Neural crest cell (in vitro differentiated cells): ENCODE measurements at places on chromosomes 13 and 19.
A peak's percentile ranks its signal among the peaks of the same experiment; 100 is the strongest.

- peaks cover 46% of the 10 kb centered on the region for H3K4me1 ChIP-seq
- H3K36me3 ChIP-seq = peaks cover 9% of the 10 kb centered on the region
- no peak for DNase-seq
Measured at GRCh38 chr19:39145180-39145953, 19.8 kb downstream of the PAK4 start.

DNA sequence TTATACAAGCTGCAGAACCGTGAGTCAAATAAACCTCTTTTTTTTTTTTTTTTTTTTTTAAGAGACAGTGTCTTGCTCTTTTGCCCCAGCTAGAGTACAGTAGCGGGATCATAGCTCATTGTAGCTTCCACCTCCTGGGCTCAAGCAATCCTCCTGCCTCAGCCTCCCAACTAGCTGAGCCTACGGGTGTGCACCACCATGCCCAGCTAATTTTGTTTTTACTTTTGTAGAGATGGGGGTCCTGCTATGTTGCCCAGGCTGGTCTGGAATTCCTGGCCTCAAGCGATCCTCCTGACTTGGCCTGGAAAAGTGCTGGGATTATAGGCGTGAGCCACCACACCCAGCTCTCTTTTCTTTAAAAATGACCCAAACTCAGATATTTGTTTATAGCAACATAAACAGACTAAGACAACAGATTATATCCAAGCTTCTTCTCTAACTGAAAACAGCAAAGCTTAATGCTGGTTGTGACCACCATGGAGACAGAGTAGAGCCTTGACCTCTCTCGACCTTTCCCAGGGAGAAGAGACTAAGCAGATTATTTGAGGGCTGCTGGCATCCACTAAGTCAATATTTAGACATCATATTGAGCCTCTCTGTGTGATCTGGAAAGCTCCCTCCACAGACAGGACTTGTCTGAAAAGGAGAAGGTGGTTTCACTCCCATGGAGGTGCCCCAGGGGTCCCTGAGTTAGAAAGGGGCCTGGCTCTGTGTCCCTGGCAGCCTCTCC, 150.0 kb downstream of the KCTD15 start:
- no peaks in the 10 kb centered on the region for H3K36me3 ChIP-seq
- no peak overlapping the region for H3K27ac ChIP-seq
- DNase-seq = no peak
- no peaks in the 10 kb centered on the region for H3K4me1 ChIP-seq
- no peak overlapping the region for H3K4me3 ChIP-seq

DNA sequence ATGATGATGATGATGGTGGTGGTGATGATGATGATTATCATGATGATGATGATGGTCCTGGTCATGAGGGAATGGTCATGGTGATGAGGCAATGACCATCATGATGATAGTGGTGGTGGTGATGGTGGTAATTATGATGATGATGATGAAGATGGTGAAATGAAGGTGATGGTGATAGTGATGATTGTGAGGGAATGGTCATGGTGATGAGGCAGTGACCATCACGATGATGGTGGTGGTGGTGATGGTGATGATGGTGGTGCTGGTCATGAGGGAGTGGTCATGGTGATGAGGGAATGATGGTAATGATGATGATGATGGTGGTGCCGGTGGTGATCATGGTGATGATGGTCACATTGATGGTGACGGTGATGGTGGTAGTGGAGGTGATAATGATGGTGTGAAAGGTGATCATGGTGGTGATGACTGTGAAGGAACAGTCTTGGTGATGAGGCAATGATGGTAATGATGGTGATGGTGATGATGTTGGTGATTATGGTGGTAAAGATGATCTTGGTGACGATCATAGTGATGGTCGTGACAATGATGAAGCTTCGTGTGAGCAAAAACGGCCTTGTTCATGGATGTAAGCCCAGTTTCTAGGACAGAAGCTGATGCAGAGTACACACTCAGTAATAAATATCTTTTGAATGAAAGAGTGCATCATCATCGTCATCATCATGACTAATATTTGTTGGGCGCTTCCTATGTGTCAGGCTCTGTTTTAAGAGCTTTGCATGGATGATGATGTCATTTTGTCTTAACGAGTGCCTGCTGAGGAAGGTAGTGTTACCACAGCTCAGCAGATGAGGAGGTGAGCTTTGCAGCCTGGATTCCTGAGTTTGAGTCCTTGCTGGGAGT, 17.3 kb downstream of the SBK2 start:
- H3K4me3 ChIP-seq = no peak overlapping the region
- no peaks in the 10 kb centered on the region for H3K4me1 ChIP-seq
- H3K27ac ChIP-seq = no peak overlapping the region
- no peaks in the 10 kb centered on the region for H3K36me3 ChIP-seq
- peaks cover 5% of the 10 kb centered on the region for H3K27me3 ChIP-seq
- no peak for DNase-seq

- no peak overlapping the region for H3K27ac ChIP-seq
- H3K36me3 ChIP-seq = no peaks in the 10 kb centered on the region
- H3K27me3 ChIP-seq = peaks cover 69% of the 10 kb centered on the region
- DNase-seq = no peak
- H3K4me3 ChIP-seq = peak overlapping the region; percentile 32
- peaks cover 14% of the 10 kb centered on the region for H3K4me1 ChIP-seq
Measured at GRCh38 chr19:41930322-41930722, 2.1 kb upstream of the ERFL start.

- H3K27me3 ChIP-seq = no peaks in the 10 kb centered on the region
- no peak overlapping the region for H3K27ac ChIP-seq
- H3K4me1 ChIP-seq = no peaks in the 10 kb centered on the region
- DNase-seq = no peak
Measured at GRCh38 chr13:63274772-63275171, 1859.1 kb upstream of the PCDH20 start.

GRCh38 chr13:27171244-27171826, at the start of gene USP12:
Gene USP12, minus strand, starts transcription at chr13:27171811. Its CDS starts 172 bp downstream, at chr13:27171639.
- peak within 1 kb of the TSS; percentile 46 for H3K27ac ChIP-seq
- no peaks in the 10 kb centered on the region for H3K36me3 ChIP-seq
- DNase-seq = peak; percentile 54
- H3K4me1 ChIP-seq = peaks cover 32% of the 10 kb centered on the region
- H3K4me3 ChIP-seq = peak within 1 kb of the TSS; percentile 88

DNA sequence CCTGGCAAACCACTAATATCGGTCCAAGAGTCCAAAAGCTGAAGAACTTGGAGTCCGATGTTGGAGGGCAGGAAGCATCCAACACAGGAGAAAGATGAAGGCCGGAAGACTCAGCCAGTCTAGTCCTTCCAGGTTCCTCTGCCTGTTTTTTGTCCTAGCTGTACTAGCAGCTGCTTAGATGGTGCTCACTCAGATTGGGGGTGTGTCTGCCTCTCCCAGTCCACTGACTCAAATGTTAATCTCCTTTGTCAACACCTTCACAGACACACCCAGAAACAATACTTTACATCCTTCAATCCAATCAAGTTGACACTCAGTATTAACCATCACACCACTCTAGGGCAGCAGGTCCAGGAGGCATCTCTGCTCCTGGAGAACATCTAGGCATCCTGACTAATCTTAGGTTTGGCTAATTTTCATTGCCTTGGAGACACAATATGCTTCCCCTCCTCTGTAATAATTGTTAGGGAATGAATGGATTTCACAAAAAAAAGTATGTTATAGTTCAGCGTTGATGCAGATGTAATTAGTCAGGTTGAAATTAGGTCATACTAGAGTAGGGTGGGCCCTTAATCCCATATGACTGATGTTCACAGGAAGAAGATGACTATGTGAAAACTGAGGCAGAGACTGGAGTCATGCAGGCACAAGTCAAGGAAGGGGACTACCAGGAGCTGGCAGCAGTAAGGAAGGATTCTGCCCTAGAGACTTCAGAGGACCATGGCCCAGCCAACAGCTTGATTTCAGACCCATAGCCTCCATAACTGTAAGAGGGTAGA, 183.4 kb downstream of the RBM26 start:
- no peak for DNase-seq
- H3K4me1 ChIP-seq = no peaks in the 10 kb centered on the region
- H3K36me3 ChIP-seq = no peaks in the 10 kb centered on the region
- no peaks in the 10 kb centered on the region for H3K27me3 ChIP-seq
- H3K27ac ChIP-seq = no peak overlapping the region
